Hepatocyte (in vitro differentiated cells): ENCODE measurements at places on chromosomes 5 and 9. TPM values are rescaled to one million over a fixed set of nuclear protein-coding genes. Genes with fewer than 3 reads are reported as not detected.

- no peaks in the 10 kb centered on the region for H3K4me1 ChIP-seq
- H3K27me3 ChIP-seq: no peaks in the 10 kb centered on the region
- no peak overlapping the region for H3K27ac ChIP-seq
- no peak overlapping the region for H3K4me3 ChIP-seq
Measured at GRCh38 chr5:351921-352245, 30.4 kb downstream of the AHRR start.

GRCh38 chr5:74409166-74409706 lies 231.3 kb downstream of the ENC1 start:
- H3K27me3 ChIP-seq: no peaks in the 10 kb centered on the region
- no peaks in the 10 kb centered on the region for H3K36me3 ChIP-seq
- peak overlapping the region; percentile 11 for H3K27ac ChIP-seq
- H3K4me3 ChIP-seq: no peak overlapping the region
- H3K4me1 ChIP-seq: peaks cover 27% of the 10 kb centered on the region

The SPINK13 gene
- polyA plus RNA-seq: 0.79 and 3.1 TPM in 2 replicates

The ACER2 gene
- polyA plus RNA-seq: 1.1 and 1.3 TPM in 2 replicates

DNA sequence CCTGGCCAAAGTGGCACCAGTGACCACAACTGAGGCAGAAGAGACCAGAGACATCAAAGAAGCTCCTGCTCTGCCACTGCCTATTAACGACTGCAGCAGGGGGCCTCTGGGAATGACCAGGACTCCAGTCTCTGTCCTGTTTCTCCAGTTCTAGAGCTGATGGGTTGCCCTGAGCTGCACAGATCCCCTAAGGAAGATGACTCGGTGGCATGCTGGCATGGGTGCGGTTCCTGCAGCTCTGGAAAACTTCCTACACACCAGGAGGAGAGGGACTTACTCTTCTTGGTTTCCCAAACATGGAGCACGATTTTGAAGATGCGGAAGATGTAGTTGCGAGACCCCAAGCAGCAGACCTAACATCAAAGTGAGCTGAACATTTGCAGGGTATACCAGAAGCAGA lies 2.7 kb downstream of the SLIT3 start:
- H3K4me3 ChIP-seq: no peak overlapping the region
- H3K4me1 ChIP-seq: peaks cover 37% of the 10 kb centered on the region
- no peaks in the 10 kb centered on the region for H3K36me3 ChIP-seq
- peak overlapping the region; percentile 78 for H3K27ac ChIP-seq
- DNase-seq: no peak

DNA sequence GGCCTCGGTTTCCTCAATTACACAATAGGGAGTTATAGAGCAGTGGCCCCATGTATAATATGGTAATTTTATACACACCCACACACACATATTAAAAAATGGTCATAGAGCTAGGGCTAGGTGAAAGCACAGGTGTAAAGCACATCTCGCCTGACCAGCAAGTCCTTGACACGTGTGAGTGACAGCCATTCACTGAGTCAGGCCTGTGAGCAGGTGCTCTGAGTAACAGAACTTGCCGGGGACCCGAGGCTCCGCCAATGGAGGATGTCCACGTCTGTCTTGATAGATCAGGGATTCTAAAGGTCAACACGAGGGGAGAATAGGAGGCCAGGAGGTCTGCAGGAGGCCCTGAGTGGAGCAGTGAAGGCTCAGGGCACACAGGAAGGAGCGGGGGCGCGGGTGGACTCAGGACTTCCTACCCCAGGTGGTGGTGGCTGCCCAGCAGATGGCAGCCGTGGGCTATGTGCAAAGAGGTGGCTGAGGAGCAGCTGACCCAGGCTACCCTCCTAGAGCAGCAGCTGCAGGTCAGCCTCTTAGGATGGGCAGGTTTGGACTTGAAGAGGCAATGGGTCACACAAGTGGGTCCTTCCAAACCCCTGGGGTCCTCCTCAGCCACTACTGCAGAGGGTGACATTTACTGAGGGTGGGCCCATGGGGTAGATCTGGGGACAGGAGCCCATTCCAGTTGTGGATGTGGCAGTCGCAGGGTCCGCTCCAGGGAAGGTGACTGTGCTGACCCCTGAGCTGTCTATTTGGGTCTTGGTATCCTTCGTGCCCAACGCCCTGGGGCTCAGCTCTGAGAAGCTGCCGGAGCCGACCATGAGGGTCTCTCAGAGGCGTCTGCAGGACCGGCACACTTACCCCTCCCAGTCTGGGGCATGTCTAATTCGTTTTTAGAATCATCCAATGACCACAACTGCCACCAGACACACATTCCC lies 45.9 kb downstream of the PRRT1B start:
- H3K27me3 ChIP-seq: no peaks in the 10 kb centered on the region
- H3K36me3 ChIP-seq: no peaks in the 10 kb centered on the region
- no peak overlapping the region for H3K27ac ChIP-seq
- H3K4me3 ChIP-seq: no peak overlapping the region

The C9orf57 gene
- polyA plus RNA-seq: not detected in 2 replicates

The ZNF300 gene
- polyA plus RNA-seq: 2.7 and 3.7 TPM in 2 replicates

GRCh38 chr9:686321-686813 lies 155.1 kb upstream of the DMRT1 start:
- H3K36me3 ChIP-seq: no peaks in the 10 kb centered on the region
- no peak overlapping the region for H3K4me3 ChIP-seq
- no peaks in the 10 kb centered on the region for H3K27me3 ChIP-seq
- peak overlapping the region; percentile 92 for H3K27ac ChIP-seq
- no peak for DNase-seq

GRCh38 chr9:121326901-121327613 lies 43.0 kb downstream of the STOM start:
- no peak overlapping the region for H3K27ac ChIP-seq
- H3K4me1 ChIP-seq: peaks cover 10% of the 10 kb centered on the region
- peaks cover 3% of the 10 kb centered on the region for H3K36me3 ChIP-seq
- H3K27me3 ChIP-seq: no peaks in the 10 kb centered on the region
- no peak for DNase-seq
- H3K4me3 ChIP-seq: no peak overlapping the region
